Neural progenitor cell (in vitro differentiated cells): ENCODE measurements at places on chromosomes 1 and 21. TPM values are rescaled to one million over a fixed set of nuclear protein-coding genes. Genes with fewer than 3 reads are reported as not detected.

DNA sequence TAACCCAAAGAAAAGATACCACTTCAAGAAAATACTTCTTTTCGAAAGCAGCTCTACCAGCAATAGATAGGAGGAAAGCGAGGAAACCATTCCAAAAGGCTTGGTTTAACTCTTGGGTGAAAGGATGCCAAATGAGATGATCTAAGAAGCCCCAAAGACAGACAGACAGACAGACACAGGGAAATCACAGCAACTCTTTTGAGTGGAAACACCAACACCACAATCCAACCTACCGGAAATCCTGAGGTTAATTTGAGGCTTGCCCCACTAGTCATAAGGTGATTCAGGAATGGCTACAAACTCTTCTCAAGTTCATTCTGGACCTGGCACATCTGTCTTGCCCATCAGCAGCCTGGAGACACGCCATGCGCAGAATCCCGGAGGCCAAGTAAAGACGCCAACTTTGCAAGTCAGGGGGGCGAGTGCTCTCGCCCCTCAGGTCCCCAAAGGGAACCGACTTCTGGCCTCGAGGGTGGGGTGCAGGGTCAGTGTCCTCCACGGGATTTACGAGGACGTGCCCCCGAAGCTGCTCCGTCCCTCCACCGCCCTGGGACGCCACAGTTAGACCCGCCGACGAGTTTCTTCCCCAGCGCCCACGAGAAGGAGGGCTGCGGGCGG is 778 bp downstream of the EVI5 start:
- H3K27ac ChIP-seq = no peak overlapping the region
- H3K4me1 ChIP-seq = no peaks in the 10 kb centered on the region
- H3K4me3 ChIP-seq = peak overlapping the region; percentile 70

GRCh38 chr1:23718482-23718881 is 24.8 kb upstream of the ELOA start:
- no peak overlapping the region for H3K27ac ChIP-seq
- H3K4me3 ChIP-seq = no peak overlapping the region
- H3K4me1 ChIP-seq = no peaks in the 10 kb centered on the region
- DNase-seq = peak; percentile 78
- no peaks in the 10 kb centered on the region for H3K27me3 ChIP-seq

- no peaks in the 10 kb centered on the region for H3K36me3 ChIP-seq
- no peaks in the 10 kb centered on the region for H3K27me3 ChIP-seq
- no peaks in the 10 kb centered on the region for H3K4me1 ChIP-seq
- no peak overlapping the region for H3K4me3 ChIP-seq
- H3K27ac ChIP-seq = no peak overlapping the region
These were observed 514.1 kb upstream of the PKN2 start for GRCh38 chr1:88169939-88170338.

SPRR2F gene
- not detected in 2 replicates for total RNA-seq

DNA sequence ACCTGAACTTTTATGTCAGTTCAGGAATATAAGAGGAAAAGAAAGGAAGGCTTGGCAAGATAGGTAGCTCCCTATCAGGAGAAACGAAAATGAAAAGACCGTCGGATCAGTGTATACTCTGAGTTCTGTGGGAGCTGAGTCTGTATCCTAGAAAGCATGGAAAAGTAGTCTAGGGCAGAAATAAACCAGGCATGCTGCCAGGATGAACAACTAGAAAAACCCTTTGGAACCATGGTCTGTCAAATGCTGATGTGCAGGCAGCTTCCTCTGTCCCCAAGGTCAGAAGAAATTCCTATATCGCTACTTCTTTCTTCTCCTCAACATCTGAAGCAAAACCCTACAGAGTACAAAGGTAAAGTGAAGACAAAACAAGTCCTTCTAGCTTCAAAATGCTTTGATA is 268.8 kb downstream of the ST6GALNAC3 start:
- H3K27ac ChIP-seq = no peak overlapping the region
- no peak for DNase-seq
- H3K36me3 ChIP-seq = no peaks in the 10 kb centered on the region
- no peaks in the 10 kb centered on the region for H3K27me3 ChIP-seq
- no peaks in the 10 kb centered on the region for H3K4me1 ChIP-seq
- no peak overlapping the region for H3K4me3 ChIP-seq

GRCh38 chr1:205767248-205767647 is 8.0 kb downstream of the RAB29 start:
- DNase-seq = no peak
- H3K27me3 ChIP-seq = peaks cover under 1% of the 10 kb centered on the region
- H3K27ac ChIP-seq = no peak overlapping the region
- H3K4me3 ChIP-seq = no peak overlapping the region
- H3K36me3 ChIP-seq = no peaks in the 10 kb centered on the region

GRCh38 chr21:42088658-42089057 is 17.5 kb downstream of the UMODL1 start:
- H3K4me3 ChIP-seq = no peak overlapping the region
- no peaks in the 10 kb centered on the region for H3K36me3 ChIP-seq
- H3K4me1 ChIP-seq = no peaks in the 10 kb centered on the region
- peaks cover 10% of the 10 kb centered on the region for H3K27me3 ChIP-seq
- H3K27ac ChIP-seq = no peak overlapping the region
- DNase-seq = no peak

ZFP69 gene
- 6.0 and 8.9 TPM in 2 replicates for total RNA-seq

- peaks cover 4% of the 10 kb centered on the region for H3K4me1 ChIP-seq
- no peaks in the 10 kb centered on the region for H3K36me3 ChIP-seq
- H3K27ac ChIP-seq = no peak overlapping the region
- no peak for DNase-seq
These were observed 2.4 kb downstream of the SPSB1 start for GRCh38 chr1:9294910-9295636.

OPTC gene
- total RNA-seq = 0.50 TPM in 1 of 2 replicates, not detected in the other

GUCA2B gene
- total RNA-seq = not detected in 2 replicates

DNA sequence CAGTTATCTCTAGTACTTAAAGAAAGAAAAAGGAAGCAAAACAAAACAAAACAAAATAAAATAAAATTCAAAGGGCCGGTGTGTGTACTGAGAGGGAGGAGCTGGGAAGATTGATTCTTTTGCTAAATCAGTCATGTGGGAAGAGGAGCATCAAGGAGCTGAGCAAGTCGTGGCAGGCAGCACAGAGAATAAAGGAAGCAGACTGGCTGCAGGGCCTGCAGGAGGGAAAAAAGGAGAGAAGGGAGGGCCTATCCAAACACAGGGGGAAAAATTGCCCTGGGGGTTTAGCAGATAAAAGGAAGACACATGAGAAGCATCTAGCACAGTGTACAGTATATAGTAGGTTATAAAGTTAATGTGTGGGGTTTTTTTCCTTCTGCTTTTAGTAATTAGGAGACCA is 27.6 kb downstream of the AGO4 start:
- H3K27me3 ChIP-seq = no peaks in the 10 kb centered on the region
- DNase-seq = no peak
- H3K4me1 ChIP-seq = no peaks in the 10 kb centered on the region
- no peak overlapping the region for H3K27ac ChIP-seq
- peaks cover 28% of the 10 kb centered on the region for H3K36me3 ChIP-seq

- H3K27ac ChIP-seq = no peak overlapping the region
- H3K4me1 ChIP-seq = no peaks in the 10 kb centered on the region
These were observed 15.8 kb upstream of the SH2D2A start for GRCh38 chr1:156832434-156832833.

DNA sequence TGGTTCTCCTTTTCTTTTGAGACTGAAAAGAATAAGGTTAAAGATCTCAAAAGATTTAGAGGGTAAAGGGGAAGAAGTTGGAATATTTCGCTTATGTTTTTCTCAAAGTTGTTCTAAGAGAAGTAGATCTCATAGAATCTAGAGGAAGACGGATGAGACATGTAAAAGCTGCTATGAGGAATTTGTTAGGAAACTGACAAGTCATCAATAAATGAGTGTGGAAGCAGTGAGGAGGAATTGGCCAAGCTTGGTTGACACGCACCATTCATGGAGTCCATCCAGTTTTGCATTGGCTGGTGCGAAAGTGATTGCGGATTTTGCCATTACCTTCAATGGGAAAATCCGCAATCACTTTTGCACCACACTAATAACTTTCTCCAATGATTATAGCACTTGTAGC is 20.0 kb downstream of the SLAMF6 start:
- no peaks in the 10 kb centered on the region for H3K4me1 ChIP-seq
- H3K27me3 ChIP-seq = no peaks in the 10 kb centered on the region
- H3K4me3 ChIP-seq = no peak overlapping the region

GRCh38 chr1:74478979-74479378 is 33.4 kb downstream of the LRRC53 start:
- no peaks in the 10 kb centered on the region for H3K36me3 ChIP-seq
- peaks cover 18% of the 10 kb centered on the region for H3K4me1 ChIP-seq
- no peak overlapping the region for H3K27ac ChIP-seq
- H3K27me3 ChIP-seq = no peaks in the 10 kb centered on the region
- no peak for DNase-seq

- no peak overlapping the region for H3K27ac ChIP-seq
- peaks cover 26% of the 10 kb centered on the region for H3K4me1 ChIP-seq
- peaks cover 8% of the 10 kb centered on the region for H3K36me3 ChIP-seq
- no peak for DNase-seq
These were observed 76.8 kb downstream of the FOXJ3 start for GRCh38 chr1:42258218-42258617.

- no peaks in the 10 kb centered on the region for H3K36me3 ChIP-seq
- no peak overlapping the region for H3K4me3 ChIP-seq
- no peaks in the 10 kb centered on the region for H3K4me1 ChIP-seq
- DNase-seq = no peak
These were observed 26.9 kb upstream of the CCDC27 start for GRCh38 chr1:3725366-3725765.

KCNJ15 gene
- not detected in 2 replicates for total RNA-seq

YARS1 gene
- 38.2 and 61.5 TPM in 2 replicates for total RNA-seq

DNA sequence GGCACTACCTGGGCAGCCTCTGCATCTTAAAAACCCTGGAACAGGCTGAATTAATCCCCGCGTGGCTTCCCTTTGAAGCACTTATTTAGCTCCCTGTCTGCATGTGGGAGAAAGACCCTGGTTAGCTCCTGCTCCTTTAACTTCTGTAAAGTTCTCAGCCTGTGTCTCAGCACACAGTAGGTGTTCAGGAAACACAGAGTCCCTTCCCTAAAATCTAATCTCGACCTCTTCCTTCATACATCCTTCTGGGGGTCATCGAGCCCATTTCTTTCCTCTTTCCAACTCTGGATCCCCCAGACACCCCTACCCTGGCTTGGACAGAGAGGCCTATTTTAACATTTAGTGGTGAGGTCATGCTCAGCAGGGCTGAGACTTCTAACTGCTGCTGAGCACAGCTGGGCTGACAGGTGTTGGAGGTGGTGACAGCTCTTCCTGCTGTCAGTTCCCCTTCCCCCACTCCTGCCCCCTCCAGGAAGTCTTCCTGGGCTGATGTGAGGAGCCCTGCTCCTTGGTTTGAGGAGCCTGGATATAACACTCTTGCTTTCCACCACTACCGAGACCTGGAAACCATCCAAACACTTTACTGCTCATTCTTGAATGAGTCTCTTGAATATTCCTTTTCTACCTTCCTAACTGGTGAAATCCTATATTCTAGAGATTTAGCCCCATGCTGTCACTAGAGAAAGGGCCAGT is 5.3 kb downstream of the E2F2 start:
- H3K27ac ChIP-seq = no peak overlapping the region
- H3K4me3 ChIP-seq = no peak overlapping the region
- peaks cover 10% of the 10 kb centered on the region for H3K27me3 ChIP-seq
- DNase-seq = no peak
- no peaks in the 10 kb centered on the region for H3K36me3 ChIP-seq
- peaks cover 28% of the 10 kb centered on the region for H3K4me1 ChIP-seq

- no peaks in the 10 kb centered on the region for H3K27me3 ChIP-seq
- no peak overlapping the region for H3K27ac ChIP-seq
- DNase-seq = no peak
- H3K36me3 ChIP-seq = peaks cover 3% of the 10 kb centered on the region
- no peaks in the 10 kb centered on the region for H3K4me1 ChIP-seq
These were observed 6.8 kb downstream of the TMEM9 start for GRCh38 chr1:201147396-201148015.

C1orf185 gene
- not detected in 2 replicates for total RNA-seq
